ENCODE measurements at places on chromosomes 2 and 18.

- DNase-seq = no peak
Observed at GRCh38 chr2:75021672-75022071, 63.2 kb downstream of the POLE4 start.

DNA sequence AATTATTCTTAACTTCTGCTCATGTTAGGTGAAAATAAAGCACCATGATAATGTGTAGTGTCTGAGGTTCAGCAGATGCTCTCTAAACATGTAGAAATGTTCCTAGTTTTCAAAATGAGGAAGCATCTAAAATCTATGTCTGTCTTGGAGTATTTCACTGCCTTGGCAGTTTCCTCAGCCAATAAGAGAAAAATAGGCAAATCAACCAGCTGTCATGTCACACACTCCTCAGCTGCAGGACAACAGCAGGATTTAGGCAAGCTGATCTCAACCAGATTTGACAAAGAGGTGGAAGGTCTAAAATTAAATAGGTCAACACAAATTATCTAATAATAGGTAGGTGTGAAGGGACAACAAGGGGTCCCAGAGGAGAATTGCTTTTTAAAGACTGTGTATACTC is 164.1 kb upstream of the BOD1L2 start:
- DNase-seq = no peak

GRCh38 chr2:240351088-240351741 is 84.2 kb upstream of the GPC1 start:
- no peak for DNase-seq

DNA sequence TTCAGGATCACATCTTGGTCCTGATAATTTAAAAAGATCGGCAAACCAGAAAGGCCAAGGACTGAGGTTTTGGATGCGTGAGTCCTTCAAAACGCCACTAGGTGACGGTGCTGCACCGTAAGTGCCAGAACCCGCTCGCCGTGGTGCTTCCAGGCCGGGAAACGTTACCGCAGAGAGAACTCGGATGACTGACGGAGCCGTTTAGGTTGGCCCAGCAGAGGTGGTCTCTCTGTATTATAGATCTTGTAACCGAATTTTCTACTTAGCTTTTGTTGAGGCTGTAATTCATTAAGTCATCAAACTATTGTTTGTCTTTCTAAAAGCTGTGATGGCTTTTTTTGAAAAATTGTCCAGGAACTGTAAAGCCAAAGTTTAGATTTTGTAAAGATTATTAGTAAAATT is 39.8 kb upstream of the ADCYAP1 start:
- DNase-seq = peak; percentile 54

DNA sequence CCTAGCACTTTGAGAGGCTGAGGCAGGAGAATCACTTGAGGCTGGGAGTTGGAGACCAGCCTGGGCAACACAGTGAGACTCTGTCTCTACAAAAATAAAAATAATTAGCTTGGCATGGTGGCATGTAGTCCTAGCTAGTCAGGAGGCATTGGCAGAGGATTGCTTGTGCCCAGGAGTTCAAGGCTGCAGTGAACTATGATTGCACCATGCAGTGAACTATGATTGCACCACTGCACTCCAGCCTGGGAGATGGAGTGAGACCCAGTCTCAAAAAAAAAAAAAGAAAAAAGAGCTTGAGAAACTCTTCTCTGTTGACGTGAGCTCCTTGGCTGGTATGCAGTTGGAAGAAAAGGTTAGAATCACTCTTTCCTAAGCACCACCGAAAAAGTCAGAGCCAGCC is 125.1 kb upstream of the TNP1 start:
- DNase-seq = no peak

- no peak for DNase-seq
Observed at GRCh38 chr2:238709325-238710025, 138.4 kb upstream of the TWIST2 start.
